Effector memory CD4-positive, alpha-beta T cell (primary cell): ENCODE measurements at places on chromosomes 6 and 20.
A peak's percentile ranks its signal among the peaks of the same experiment; 100 is the strongest.

DNA sequence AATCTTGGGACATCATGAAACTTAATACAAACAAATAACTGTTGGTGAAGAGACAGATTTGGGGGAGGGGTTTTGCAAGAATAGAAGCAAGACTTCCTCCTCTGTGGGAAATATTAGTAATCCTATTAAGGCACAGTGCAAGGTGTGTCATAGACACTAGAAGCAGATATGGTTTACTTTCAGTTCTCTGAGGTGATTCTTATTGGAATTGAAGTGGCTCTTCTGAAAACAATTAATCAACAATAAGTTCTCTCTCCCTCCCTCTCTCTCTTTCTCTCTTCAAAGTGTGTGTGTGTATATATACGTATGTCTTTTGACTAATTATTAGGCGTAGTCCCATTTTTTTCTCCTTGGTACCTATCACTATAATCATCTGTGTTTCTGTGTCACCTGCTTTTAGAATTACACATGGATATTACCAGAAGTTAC is 99.8 kb downstream of the HIVEP2 start:
- no peak for DNase-seq
- H3K4me1 ChIP-seq, result peaks cover 55% of the 10 kb centered on the region
- no peaks in the 10 kb centered on the region for H3K36me3 ChIP-seq
- H3K4me3 ChIP-seq, result peak overlapping the region; percentile 50

GRCh38 chr20:45552456-45552855 is 5.3 kb upstream of the EPPIN start:
- DNase-seq, result no peak
- no peak overlapping the region for H3K27ac ChIP-seq
- no peaks in the 10 kb centered on the region for H3K27me3 ChIP-seq
- H3K36me3 ChIP-seq, result no peaks in the 10 kb centered on the region
- H3K4me1 ChIP-seq, result no peaks in the 10 kb centered on the region

- DNase-seq, result no peak
- no peaks in the 10 kb centered on the region for H3K27me3 ChIP-seq
- H3K4me3 ChIP-seq, result no peak overlapping the region
- peaks cover 20% of the 10 kb centered on the region for H3K4me1 ChIP-seq
- no peak overlapping the region for H3K27ac ChIP-seq
- no peaks in the 10 kb centered on the region for H3K36me3 ChIP-seq
Observed at GRCh38 chr6:33589731-33590530, 9.9 kb upstream of the BAK1 start.

GRCh38 chr6:109087661-109088264 is 6.9 kb downstream of the SESN1 start:
- DNase-seq, result no peak
- H3K27me3 ChIP-seq, result no peaks in the 10 kb centered on the region
- no peak overlapping the region for H3K4me3 ChIP-seq
- no peaks in the 10 kb centered on the region for H3K36me3 ChIP-seq
- H3K4me1 ChIP-seq, result no peaks in the 10 kb centered on the region
- no peak overlapping the region for H3K27ac ChIP-seq

DNA sequence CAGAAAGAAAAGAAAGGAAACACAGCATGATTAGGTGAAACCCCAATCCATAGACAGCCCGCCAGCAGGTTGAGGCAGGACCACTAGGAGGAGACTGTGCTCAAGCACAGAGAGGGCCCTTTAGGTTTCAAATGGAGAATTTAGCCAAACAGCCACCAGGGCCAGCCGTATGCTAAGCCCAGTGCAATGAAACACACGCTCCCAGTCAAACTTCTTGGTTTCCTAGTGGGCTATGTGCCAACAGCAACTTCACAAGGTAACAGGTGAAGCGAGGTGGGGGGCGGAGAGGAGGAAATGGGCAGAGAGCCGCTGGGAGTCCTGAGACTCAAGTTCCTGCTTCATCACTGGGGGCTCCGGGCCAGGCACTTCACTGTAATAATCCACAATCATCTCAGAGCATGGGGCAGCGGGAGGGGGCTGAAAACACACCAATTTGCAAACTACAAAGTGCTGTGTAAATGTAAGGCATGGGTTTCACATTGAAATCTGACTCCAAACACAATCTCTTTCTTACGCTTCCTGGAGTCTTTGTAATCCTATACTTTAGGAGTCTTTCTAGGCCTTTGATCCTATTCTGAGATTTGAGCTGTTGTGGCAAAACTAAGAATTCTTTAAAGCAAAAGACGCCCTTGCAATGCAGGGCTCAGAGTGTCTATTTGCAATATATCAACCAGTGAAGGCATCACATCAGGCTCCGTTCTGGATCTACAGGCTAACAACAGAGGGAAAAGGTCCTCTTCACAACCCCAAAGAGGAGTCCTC is 117.3 kb downstream of the OPRM1 start:
- peak overlapping the region; percentile 44 for H3K4me3 ChIP-seq
- peaks cover 22% of the 10 kb centered on the region for H3K4me1 ChIP-seq
- peak; percentile 33 for DNase-seq

DNA sequence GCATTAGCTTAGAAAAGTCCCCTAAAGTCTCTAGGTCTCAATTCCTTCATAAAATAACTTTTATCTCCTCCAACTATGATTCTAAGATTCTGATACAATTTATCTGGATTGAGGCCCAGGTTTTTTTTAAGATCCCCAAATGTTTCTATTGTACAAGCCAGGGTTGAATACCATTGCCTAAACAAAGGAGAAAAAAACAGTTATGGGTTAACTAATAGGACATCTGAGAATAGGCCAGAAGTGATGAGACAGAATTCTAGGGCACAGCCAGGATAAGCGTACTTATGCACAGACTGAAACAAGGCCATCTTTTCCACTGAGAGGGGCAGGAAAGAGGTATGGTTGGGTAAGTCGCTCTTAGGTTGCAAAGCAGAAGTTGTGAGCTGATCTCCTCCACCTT is 26.4 kb downstream of the EPB41L2 start:
- no peaks in the 10 kb centered on the region for H3K4me1 ChIP-seq
- no peak overlapping the region for H3K4me3 ChIP-seq
- no peak overlapping the region for H3K27ac ChIP-seq
- H3K36me3 ChIP-seq, result no peaks in the 10 kb centered on the region
- DNase-seq, result no peak

- no peaks in the 10 kb centered on the region for H3K4me1 ChIP-seq
- peaks cover 21% of the 10 kb centered on the region for H3K36me3 ChIP-seq
- no peak overlapping the region for H3K27ac ChIP-seq
- H3K4me3 ChIP-seq, result no peak overlapping the region
Observed at GRCh38 chr6:37537548-37537947, 37.9 kb upstream of the CCDC167 start.

DNA sequence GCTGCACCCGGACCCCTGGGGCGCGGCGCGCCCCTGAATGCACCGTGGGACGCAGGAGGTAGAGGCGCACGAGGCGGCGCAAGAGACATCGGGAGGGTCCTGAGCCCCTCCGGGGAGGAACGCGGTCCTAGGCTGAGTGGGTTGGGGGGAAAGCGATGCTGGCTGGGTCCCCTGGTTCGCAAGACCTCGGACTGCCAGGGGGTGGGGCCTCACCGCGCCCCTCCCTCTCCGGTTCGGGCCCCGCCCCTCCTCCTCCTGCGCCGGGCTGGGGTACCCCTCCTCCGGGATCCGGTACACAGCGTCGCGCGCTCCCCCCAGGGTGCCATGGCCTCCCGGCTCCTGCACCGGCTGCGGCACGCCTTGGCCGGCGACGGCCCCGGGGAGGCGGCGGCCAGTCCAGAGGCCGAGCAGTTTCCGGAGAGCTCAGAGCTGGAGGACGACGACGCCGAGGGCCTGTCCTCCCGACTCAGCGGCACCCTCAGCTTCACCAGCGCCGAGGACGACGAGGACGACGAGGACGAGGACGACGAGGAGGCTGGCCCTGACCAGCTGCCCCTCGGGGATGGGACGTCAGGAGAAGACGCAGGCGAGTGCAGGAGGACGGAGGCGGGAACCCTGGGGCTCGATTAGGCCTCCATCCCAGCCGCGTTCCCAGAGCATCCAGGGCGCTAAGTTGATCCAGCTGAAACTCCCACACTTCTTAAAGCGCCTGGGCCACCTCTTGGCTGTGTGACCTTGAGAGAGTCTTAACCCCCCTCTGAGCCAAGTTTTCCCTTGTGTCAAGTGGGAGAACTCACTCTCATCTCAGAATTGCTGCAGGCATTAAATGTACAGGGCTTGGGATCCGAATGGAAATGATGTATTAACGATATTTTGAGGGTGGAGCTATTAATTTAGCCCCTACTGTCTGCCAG is 541 bp downstream of the SNX21 start:
- H3K27ac ChIP-seq, result peak overlapping the region; percentile 33
- H3K36me3 ChIP-seq, result no peaks in the 10 kb centered on the region
- no peaks in the 10 kb centered on the region for H3K27me3 ChIP-seq
- H3K4me3 ChIP-seq, result peak overlapping the region; percentile 70

DNA sequence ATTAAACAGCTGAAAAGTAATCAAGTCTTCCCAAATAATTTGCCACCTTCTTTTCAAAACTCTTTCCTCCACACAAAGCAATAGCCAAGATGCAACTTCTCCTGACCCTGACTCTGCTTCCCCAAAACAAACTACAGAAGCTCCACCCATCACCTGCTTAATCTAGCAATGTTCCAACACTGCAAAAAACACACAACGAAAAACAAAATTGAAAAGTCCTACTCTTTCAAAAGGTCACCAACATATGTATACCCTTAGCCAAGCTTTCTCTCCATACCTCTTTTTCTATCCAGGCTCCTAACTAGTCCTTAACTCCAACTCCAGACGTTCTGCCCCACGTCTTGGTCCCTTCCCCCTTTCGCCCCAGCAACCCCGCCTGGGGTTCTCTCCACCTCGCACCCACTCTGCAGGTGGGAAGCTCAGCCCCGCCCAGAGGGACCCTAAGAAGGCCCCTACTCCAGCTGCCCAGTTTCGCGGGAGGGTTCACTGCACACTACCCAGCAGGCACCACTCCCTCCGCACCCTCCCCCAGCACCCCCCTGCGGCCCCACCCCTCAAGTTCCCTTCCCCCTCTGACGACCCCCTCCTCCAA is 717 bp downstream of the CSNK2A1 start:
- no peaks in the 10 kb centered on the region for H3K27me3 ChIP-seq
- peak overlapping the region; percentile 87 for H3K27ac ChIP-seq
- peaks cover 7% of the 10 kb centered on the region for H3K4me1 ChIP-seq
- H3K4me3 ChIP-seq, result peak overlapping the region; percentile 96

DNA sequence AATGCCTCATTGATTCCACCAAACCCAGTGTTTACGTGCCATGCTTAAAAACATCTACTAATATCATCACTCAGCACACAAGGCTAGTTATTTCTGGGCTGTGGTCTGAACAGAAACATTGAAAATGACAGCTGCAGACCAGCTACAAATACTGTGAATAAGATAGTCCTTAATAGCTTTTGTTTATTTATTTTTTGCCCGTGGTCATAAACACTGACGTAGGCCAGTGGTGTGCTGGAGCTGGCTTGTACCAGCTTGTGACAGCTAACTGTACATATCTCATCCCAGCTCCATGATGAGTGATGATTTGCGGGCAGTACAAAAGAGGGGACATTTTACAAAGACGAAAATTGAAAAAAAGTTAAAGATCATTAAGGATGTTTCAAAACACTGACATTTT is 1057.0 kb downstream of the EPHA7 start:
- H3K4me1 ChIP-seq, result no peaks in the 10 kb centered on the region
- H3K36me3 ChIP-seq, result no peaks in the 10 kb centered on the region
- no peaks in the 10 kb centered on the region for H3K27me3 ChIP-seq
- no peak overlapping the region for H3K4me3 ChIP-seq
- DNase-seq, result no peak

DNA sequence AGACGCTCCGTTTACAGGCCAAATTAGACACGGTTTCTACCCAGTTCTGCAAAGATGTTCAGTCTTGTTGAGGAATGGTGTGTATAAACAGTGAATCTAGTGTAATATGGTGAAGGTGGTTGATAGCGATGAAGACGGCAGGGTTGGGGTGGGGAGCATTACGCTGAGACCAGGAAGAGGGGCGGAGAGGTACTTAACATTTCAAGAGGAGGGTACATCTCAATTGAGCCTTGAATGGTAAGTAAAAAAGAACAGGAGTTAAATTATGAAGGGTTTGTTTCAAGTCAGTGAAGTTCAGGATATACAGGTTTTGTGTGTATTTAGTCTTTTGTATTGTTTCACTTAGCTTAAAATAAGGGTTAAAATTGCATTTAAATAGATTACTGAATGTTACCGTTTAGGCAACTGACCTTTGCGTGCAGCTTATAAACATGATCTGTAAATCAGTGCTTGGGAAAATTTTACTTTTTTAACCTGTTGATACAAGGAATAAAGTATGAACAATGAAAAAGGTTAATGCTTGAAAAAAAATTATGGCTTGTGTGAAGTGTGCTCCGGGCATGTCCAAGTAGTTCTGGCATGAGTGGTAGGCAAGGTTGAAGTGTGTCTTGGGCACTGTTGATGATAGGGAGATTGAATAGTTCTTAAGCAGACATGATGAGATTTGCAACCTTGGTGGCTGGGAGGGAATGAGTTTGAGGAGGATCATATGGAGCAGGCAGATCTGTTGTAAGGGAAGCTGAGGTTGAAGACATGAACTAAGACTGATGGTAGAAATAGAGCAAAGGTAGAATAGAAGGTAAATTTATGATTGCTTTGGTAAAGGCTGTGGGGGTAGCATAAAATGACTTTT is 842 bp downstream of the POLR1C start:
- H3K4me3 ChIP-seq, result peak overlapping the region; percentile 90
- no peaks in the 10 kb centered on the region for H3K27me3 ChIP-seq

GRCh38 chr20:62487561-62488354 is 12.0 kb upstream of the GATA5 start:
- H3K4me1 ChIP-seq, result no peaks in the 10 kb centered on the region
- DNase-seq, result no peak
- H3K36me3 ChIP-seq, result no peaks in the 10 kb centered on the region
- peaks cover 31% of the 10 kb centered on the region for H3K27me3 ChIP-seq
- H3K27ac ChIP-seq, result no peak overlapping the region

DNA sequence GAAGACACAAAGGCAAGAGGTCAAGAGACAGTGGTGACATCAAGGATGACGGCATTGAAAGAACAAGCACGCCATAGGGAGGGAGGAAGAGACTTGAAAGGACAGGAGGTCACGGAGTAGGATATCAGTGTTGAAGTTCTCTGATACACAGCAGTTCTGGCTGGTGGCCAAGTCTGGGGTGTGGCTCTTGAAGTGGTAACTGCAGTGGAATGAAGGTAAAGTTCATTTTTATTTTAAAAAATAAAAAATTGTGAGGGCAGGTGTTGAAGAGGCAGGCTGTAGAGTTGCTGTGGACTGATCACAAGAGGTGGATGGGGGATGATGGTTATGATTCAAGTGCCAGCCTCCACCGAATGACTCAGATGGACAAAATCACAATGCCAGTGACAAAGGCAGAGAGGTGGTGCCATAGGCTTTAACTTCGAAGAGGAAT is 53.2 kb upstream of the BMP2 start:
- H3K4me3 ChIP-seq, result no peak overlapping the region
- H3K27ac ChIP-seq, result no peak overlapping the region
- H3K4me1 ChIP-seq, result no peaks in the 10 kb centered on the region
- H3K36me3 ChIP-seq, result no peaks in the 10 kb centered on the region
- H3K27me3 ChIP-seq, result no peaks in the 10 kb centered on the region

GRCh38 chr20:44231713-44232468 is 15.2 kb upstream of the GDAP1L1 start:
- H3K36me3 ChIP-seq, result no peaks in the 10 kb centered on the region
- no peak overlapping the region for H3K4me3 ChIP-seq
- no peak for DNase-seq
- H3K4me1 ChIP-seq, result no peaks in the 10 kb centered on the region
- H3K27ac ChIP-seq, result no peak overlapping the region

- no peak for DNase-seq
- H3K27me3 ChIP-seq, result no peaks in the 10 kb centered on the region
- H3K36me3 ChIP-seq, result no peaks in the 10 kb centered on the region
- no peaks in the 10 kb centered on the region for H3K4me1 ChIP-seq
- H3K27ac ChIP-seq, result no peak overlapping the region
- no peak overlapping the region for H3K4me3 ChIP-seq
Observed at GRCh38 chr6:80338201-80338836, 231.8 kb downstream of the BCKDHB start.
